ENCODE measurements at places on chromosomes 2 and 18.

GRCh38 chr2:121080013-121080772 is 204.8 kb downstream of the TFCP2L1 start:
- DNase-seq, result peak; percentile 33

DNA sequence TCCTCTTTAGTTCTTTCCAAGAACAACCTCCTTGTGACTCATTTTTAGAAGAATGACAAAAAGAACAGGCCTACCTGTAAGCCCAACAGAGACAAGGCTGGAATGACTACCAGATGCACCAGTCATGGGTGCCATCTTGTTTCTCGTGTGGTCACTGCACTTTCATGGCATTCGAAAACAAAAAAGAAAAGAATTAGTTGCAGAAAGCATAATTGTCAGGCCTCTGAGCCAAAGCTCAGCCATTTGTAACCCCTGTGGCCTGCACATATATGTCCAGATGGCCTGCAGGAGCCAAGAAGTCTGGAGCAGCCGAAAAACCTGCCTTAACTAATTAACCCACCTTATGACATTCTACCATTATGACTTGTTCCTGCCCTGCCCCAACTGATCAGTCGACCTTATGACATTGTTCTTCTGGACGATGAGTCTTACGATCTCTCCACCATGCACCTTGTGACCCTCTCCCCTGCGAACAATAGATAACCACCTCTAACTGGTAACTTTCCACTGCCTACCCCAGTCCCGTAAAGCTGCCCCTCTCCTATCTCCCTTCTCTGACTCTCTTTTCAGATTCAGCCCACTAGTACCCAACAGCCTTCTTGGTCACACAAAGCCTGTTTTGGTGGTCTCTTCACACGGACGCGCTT is 13.9 kb upstream of the BUB1 start:
- DNase-seq, result no peak

DNA sequence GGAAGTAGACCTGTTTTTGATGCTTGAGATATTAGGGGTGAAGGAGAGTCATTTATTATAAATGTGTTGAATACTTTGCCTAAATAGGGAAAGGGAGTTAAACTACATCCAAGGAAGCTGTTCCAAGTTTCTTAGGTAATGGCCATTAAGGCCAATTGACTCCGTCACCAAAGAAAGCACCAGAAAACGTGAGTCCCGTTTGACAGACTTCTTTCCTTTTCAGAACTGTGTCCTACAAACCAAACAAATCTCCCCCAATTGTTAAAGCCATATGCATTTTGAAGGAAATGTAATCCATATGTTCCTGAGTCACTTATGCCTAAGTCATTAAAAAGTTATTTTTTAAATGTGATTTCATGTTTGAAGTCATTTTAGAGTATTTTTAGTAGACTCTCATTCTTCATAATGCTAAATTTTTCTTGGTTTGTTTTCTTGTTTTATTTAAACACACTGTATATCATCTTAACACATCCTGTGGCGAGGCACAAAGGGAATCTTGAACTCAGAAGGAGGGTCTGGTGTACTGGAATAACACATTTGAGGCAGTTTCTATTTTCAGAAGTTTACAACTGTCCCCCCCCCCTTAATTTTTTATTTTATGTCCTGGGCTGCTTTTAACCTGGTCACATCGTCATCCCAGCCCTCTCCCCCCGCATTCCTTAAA is 133.7 kb downstream of the RHBDD1 start:
- DNase-seq, result peak; percentile 59

GRCh38 chr2:10267036-10267435 is 35.7 kb upstream of the HPCAL1 start:
- DNase-seq, result no peak

GRCh38 chr2:64015898-64016297 is 3.3 kb downstream of the VPS54 start:
- no peak for DNase-seq

DNA sequence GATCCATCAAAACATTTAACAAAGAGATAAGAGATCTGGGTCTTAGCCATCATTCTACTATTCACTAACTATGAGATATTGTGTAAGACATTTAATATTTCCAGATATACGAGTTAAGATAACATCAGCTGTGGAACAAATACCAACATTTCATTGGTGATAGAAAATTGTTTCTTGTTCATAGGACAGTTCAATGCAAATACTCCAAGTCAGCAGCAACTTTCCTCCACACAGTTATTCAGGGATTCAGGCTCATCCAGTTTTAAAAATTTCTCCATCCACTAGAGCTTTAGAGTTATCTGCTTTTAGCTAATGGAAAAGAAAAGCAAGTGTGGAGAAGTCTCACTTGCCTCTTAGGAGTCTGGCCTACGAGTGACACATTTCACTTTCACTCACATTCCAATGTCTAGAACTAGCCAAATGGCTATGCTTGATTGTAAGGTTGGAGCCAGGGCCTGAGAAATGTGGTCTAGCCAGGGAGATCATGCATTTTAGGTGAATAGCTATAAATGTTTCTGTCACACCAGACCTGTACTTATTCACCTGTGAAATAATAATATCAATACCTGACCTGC is 119.3 kb upstream of the MAPRE2 start:
- no peak for DNase-seq

DNA sequence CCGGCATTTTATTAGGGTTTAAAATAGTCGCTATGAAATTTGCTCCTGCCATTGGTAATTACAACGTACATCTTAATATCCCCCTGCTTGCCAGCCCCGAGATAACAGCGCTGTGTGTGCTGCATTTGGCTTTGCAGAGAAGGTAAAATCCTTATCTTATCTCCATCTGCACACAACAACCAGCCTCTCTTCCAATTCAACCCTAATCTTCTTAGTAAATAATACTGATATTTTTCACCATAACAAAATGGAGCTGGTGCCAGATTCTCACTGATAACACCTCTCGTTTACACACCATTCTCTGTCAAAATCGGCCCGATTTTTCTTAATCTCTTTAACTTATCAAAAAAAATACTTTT is 61.4 kb upstream of the SIX3 start:
- no peak for DNase-seq

- DNase-seq, result no peak
Observed at GRCh38 chr2:199606193-199606780, 148.5 kb upstream of the SATB2 start.

GRCh38 chr2:201419986-201420385 is 31.3 kb downstream of the TRAK2 start:
- DNase-seq, result no peak

- no peak for DNase-seq
Observed at GRCh38 chr2:173199294-173199693, 123.6 kb downstream of the MAP3K20 start.

DNA sequence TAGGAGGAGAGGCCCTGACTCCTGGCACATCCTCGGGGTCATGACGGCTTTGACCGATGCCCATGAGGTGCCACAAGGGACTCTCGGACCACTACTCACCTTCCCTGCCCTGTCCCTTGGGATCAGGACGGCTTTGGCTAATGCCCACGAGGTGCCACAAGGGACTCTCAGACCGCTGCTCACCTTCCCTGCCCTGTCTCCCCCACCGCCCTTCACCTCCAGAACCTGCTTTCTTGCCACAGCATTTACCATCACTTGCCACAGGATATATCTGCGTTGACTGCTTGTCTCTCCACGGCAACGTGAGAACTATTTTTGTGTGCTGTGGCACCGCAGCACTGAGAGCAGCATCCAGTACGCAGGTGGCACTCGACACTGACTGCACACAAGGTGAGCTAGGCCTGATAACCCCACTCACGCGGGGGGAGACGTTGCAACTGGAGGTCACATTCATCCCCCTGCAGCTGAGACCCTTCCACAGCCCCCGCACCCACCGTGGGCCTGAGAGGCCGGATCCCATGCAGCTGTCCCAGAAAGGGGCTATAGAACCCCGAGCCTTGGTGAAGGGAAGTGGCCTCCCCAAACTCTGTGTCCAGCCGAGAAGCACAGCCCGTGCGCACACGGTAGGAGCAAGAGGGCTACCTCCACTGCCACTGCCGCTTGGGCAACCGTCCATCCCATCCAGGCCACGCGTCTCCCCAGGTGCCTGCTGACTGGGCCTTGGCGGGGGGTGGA is 47.5 kb downstream of the ANO7 start:
- no peak for DNase-seq

DNA sequence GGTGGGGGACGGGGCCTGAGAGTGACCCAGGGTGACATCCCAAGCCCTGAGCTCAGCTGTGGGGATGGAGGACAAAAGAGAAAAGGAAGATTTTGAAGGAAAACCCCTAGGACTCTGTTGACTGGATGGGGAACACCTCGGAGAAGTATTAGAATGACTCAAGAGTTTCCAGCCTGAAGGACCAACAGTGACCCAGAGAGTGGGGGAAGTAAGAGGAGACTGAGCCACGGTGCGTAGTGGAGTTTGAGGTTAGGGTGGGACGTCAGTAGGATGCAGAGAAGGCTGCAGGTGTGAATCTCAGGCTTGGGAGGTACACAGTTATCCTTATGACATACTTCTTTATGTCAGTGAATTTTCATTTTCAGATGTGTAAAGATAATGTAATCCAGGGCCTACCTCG is 119.5 kb downstream of the NCK2 start:
- DNase-seq, result no peak

GRCh38 chr2:119389615-119390306 is 23.0 kb downstream of the DBI start:
- DNase-seq, result peak; percentile 67

DNA sequence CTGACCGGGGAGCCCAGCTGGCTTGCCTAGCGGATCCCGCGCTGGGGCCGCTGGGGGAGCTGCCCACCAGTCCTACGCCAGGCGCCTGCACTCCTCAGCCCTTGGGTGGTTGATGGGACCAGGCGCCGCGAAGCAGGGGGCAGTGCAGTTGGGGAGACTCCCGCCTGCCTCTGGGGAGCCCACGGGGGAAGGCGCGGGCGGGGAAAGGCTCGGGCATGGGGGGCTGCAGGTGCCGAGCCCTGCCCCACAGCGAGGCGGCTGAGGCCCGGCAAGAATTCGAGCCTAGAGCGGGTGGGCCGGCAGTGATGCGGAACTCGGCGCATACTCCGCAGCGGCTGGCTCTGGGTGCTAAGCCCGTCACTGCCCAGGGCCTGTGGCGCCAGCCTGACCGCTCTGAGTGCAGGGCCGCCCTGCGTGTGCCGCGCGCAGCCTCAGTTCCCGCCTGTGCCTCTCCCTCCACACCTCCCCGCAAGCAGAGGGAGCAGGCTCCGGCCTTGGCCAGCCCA is 249.1 kb upstream of the TEKT4 start:
- no peak for DNase-seq

DNA sequence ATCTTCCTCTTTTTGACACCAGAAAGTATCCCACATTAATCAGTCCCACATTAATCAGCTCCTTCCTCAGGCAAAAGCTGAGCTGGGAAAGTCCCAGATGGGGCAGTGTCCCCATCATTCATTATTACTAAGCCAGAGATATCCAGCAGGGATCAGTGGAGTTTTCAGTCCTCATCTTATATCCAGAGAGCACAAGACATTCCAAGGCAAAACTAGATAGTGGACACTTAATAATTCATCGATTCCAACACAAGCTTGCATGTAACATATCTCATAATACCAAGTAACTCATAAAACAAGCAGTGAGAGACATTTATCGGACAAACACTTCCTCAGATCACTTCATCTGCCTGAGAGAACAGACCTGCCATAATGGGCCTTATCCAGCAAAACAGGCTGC is 53.1 kb downstream of the MCFD2 start:
- DNase-seq, result no peak

DNA sequence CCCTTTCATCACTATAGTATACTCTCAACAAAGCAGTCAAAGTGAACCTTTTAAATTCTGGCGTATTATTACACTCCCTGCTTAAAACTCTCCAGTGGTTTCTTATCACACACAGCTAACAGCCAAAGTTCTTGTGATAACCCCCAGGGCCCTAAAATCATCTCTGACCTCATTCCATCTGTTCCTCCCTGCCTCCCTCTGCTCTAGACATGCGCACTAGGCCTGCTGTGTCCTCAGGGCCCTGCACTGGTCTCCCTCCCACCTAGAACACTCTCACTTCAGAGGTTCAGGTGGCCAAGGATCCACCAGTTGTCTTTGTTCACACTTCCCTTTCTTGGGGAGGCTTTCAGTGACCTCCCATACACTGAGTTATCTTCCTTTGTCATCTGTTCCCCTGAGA is 603.4 kb downstream of the DSC3 start:
- DNase-seq, result no peak

DNA sequence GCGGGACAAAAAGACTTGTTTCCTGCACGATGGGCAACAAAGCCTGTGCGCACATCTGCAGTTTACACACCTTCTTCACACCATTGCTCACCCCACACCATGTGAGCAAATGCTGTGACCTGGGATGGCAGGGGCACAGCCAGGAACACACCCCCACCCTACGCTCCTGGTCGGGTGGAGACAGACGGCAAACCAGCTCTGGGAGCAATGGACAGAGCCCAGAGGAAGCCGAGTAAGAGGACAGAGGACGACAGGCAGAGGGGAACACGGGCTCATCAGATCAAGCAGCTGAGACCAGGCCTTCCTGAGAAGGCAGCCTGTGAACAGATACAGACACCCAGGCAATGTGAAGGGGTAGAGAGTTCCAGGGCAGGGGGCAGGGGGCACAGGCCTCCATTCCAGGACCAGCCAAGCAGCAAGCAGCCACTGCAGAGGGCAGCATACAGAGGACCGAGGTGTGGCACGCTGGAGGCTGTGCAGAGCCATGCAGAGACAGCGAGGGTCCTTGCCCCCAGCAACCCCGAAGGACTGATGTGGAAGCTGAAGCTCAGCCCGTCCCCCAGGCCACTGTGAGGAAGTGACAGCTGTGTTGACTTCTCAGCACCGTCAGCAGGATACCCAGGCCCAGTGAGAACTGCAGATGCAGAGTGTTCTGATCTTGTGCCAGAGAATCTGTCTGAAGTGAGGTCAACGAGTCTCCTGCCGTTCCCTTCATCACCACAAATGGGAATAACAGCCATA is 46.2 kb downstream of the PARD6G start:
- no peak for DNase-seq

GRCh38 chr2:130850788-130851623 is 14.3 kb downstream of the ARHGEF4 start:
- no peak for DNase-seq

DNA sequence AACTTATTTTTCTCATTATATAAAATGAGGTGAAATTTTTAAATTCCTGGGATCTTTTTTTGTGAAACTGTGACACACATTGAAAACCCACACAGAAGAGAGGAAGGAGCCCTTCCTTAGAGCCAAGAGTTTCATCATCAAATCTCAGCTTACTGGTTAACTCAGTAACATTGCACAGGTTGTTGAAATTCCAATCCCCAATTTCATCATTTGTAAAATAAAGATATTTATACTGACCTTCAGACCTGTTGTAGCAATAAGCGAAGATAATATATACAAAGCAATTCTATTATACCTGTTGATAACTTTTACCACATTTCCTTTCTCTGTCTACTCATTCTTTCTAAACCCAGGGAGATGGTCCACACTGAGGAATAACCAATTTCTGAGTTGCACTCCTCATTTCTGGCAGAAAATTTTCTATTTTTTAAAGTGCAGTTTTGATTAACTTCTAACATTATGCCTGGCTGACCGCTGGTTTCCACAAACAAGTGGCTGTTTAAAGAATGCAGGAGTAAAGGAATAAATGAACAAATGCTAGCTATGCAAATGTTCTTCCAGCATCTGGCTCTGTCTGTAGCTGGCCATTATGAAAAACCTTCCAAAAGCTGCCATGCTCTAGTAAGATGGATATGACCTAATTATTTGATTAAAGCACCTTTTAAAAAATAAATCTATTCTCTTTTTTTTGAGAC is 105.7 kb upstream of the LINC00305 start:
- no peak for DNase-seq

- DNase-seq, result no peak
Observed at GRCh38 chr18:33700513-33700976, 122.5 kb downstream of the ASXL3 start.

GRCh38 chr2:196961889-196962288 is 35.4 kb upstream of the PGAP1 start:
- no peak for DNase-seq

Measured in AG10803 (cell line).